ENCODE measurements at places on chromosomes 12 and 14.
A peak's percentile ranks its signal among the peaks of the same experiment; 100 is the strongest.

DNA sequence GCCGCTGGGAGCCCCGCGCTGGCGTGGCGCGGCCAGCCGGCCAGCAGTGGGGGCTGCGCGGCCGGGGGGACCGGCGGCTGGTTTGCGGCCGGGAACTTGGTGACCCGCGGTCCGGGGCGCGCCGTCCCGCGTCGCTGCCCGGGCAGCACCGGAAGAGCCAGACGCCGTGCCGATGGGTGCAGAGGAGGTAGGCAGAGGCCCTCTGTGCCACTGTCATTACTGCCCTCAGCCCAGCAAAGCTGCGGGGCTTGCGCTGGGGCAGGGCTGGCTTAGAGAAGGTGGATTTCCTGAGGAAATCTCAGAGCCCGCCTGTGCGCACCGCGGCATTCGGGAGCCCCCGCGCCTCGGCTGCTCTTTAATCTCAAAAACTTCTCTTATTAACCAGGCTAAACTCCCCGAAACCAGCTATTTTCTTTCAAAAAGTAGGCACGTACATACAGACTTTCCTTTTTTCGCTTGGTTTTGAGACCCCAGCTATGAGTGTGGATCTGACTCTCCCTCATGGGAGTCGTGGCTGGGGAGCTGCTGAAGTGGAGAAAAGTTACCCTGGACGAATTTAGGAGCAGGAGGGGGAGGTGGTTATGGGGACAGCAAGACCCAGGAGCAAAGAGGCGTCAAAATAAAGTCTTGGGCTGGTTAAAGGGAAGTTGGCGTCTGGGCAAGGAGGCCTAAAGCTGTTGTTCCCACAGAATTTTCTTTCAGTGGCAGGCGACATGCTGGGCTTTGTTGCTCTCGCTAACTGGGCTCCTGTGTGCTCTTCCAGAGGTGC is 802 bp downstream of the SUSD6 start:
- no peak for DNase-seq

DNA sequence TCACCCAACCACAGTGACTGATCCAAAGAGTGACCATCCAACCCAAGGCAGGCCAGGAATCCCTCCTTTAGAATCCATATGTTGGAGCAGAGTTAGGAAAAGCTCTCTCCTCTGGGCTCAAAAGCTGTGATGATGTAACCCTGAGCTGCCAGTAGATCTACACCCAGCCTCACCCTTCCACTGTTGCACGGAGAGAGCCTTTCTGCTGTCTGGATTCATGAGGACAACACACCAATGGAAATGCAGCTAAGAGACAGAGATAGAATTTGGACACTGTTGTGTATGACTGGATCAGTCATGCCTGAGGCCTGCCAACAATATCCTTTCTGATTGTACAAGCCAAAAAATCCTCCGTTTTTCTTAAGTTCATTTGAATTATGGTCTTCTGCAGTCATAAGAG is 4.4 kb upstream of the OR6J1 start:
- DNase-seq = peak; percentile 32

DNA sequence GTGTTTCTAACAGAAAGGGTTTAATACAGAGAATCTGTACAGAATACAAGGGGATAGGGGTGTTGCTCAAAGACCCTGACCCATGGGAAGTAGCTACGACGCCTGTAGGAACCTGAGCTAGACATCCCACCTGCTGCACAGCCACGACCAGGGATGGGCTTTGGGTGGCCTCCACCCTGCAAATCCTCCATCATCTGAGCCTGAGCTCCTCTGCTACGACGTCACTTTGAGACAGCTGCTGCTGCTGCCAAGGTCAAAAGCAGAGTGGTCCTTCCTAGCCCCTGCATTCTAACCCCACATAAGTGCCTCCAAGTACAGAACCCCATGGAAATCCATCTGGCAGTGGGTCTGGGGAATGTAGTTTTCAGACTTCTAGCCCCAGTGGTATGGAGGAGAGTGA is 43.8 kb downstream of the JAG2 start:
- no peak for DNase-seq

DNA sequence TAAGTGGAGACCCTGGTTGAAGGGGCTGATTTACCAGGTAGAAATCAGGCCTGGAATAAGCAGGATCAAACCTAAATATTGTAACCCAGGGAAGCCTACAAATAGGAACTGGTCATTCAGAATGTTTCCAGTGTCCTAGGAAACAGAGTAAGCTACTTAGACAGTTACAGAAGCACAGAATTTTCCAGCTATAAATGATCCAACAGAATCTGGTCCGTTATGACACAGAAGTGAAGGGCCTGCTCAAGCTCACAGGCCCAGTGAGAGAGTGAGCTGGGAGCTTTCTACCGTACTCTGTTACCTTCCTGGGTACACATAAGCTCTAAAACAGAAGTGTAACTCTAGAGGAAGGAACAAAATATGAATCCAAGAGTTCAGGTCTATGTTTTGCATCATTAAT is 119.1 kb downstream of the TTC7B start:
- DNase-seq = no peak

- DNase-seq = no peak
Measured at GRCh38 chr14:86203843-86204242, 673.9 kb downstream of the FLRT2 start.

GRCh38 chr12:108566452-108566851 is 4.1 kb downstream of the ISCU start:
- DNase-seq = no peak

- peak; percentile 63 for DNase-seq
Measured at GRCh38 chr12:109264095-109264942, 44.8 kb downstream of the FOXN4 start.

DNA sequence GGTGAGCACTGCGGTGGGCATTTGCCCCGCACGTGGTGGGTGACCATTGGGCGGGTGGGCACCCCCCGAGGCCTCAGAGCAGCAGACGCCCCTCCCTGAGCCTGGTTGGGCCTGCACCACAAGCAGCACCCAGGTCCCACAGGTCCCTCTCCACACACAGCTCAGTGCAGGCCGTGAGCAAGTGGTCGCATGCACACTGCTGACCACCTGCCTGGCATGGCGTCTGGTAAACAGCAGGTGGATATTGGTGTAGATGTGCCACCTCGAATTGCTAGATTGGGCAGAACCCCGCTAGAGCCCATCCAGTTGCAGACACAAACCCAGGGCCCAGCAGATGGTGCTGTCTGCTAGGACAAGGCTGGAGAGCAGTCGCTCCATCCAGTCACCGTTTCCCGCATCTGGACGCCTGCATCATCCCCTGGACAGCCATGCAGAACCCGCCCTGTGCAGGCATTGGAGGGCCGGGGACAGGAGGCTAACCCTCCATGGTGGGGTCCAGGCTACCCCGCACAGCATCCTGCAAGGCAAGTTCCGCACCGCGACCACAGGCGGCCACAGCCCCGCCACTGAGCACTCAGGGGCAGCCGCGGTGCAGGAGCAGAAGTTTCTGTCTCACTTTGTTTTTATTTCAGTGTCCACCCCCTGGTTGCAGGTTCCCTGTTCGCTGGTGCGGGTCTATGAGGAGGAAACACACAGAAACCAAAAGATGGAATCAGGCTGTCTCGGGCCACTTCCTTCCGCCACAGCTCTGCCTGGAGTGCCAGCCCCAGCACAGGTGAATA is 45.6 kb upstream of the RIMBP2 start:
- peak; percentile 52 for DNase-seq

DNA sequence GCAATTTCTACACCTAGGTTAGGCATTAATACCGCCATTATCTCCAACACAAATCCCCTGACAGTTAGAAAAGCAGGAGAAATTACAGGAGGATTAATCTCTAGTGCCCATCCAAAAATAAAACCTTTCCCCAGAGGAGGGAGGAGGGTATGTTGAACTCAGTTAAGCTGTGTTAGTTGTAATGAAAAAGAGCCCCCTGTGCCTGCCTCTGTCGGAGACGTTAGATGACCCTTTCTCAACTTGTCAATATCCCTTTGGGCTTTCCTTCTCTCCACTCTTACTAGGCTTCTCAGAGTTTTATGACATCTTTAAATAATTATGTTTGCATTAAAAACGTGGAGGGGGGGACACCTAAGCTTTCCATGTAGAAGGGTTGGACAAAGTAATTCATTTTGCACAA is 278.2 kb downstream of the PDZRN4 start:
- DNase-seq = no peak

- DNase-seq = no peak
Measured at GRCh38 chr12:53829130-53829819, 77.5 kb upstream of the CISTR start.

DNA sequence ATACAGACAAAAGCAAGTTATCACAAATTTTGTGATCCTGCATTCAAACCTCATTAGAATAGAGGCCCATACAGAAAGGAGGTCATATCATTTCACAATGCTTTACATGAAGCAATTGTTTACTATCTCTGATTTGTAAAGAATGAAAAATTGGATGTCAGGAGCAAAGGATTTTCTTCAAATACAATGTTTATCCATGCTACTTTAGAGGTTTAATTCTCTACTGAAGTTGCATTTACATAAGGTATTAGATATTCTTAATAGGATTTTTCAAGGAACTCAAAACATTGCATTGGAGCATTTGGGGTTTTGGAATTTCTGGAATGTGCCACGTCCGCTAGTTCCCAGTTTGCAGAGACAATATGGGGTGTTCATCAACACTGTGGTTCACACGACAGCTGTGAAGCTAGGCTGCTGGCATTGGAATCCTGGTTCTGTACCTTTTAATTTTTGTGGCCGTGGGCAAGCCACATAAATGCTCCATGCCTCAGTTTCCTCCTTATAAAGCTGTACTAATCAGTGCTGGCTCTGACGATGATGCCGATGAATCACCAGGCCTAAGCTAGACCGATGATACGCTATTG is 174.8 kb downstream of the APAF1 start:
- DNase-seq = no peak

GRCh38 chr14:56632195-56632594 is 52.6 kb downstream of the TMEM260 start:
- no peak for DNase-seq

- DNase-seq = peak; percentile 31
Measured at GRCh38 chr12:31370531-31371255, 44.7 kb upstream of the SINHCAF start.

DNA sequence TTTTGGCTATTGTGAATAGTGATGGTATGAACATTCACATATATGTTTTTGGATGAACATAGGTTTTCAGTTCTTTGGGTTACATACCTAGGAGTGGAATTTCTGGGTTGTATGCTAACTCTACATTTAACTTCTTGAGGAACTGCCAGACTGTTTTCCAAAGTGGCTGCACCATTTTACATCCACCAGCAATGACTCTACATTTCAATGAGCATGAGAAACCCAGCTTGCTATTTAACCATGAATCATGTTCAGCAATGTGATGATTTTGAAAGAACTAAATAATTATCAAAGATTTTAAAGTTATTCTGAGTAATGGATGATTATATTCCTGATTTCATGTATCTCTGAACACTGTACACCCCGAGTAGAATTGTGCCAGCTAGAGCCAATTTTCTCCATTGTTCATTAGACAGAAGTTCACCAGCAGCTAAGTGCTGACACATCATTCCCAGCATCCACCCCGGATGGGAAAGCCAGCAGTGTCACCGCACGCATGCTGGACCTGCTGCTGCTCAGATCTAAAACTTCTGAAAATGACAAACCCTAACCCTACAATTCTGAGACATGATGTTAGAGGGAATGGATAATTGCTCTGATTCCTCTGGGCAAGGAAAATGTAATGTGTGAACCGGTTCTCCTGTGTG is 13.3 kb upstream of the ANAPC5 start:
- DNase-seq = no peak

- no peak for DNase-seq
Measured at GRCh38 chr12:85273381-85274314, 6.4 kb upstream of the ALX1 start.

GRCh38 chr14:51419685-51420084 is 179.6 kb downstream of the TMX1 start:
- DNase-seq = no peak

GRCh38 chr14:91654836-91655235 is 77.0 kb downstream of the CATSPERB start:
- no peak for DNase-seq

DNA sequence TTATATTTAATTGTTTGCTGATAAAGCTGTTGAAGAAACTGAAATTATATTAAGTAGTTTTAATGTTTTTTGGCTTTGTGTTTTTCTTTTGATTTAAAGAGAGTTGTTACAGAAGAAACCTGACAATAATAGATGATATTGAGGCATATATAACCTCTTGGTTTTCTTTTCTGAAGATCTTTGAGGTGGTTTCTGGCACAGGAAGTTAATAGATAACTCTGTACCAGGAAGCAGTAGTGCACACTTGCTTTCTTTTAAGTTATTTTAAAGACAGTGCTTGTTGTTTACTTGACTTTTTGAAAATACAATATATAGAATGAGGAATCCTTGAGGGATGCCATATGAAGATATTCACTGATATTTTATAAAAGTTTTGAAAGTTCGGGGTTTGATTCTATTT is 209.0 kb upstream of the FBXO33 start:
- DNase-seq = no peak

GRCh38 chr12:72511906-72512305 is 239.7 kb downstream of the TRHDE start:
- DNase-seq = peak; percentile 37

- no peak for DNase-seq
Measured at GRCh38 chr12:117890644-117891043, 78.1 kb downstream of the KSR2 start.

DNA sequence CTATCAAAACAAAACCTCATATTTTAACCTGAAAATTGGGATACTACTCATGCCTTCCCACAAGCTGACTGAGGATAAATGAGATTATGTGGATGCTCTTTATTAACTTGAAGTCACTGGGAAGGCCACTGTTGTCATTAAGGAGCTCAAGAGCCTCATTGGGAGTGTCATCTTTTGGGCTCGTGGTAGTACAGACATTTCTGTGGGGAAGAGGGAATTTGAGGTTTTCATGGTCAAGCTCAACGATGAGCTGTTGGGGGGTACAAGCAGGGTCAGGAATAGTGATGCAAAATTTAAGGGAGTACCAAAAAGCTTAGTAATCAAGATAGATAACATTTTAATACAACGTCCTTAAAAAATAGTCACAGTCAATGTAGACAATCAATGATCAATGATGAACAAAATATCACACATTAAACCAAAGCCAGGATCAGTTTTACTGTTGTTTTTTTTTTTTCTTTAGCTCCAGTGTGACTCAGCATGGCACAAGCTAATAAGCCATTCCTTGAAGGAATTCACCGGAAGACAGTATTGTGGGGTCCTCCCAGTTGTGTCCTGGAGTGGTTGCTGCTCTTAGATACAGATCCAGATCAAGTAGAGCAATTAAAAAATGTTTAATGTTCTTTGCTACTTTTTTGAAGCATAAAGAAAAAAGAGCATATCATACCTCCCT is 130.9 kb downstream of the C12orf75 start:
- no peak for DNase-seq
